ENCODE measurements at places on chromosomes 5 and 9. TPM values are rescaled to one million over a fixed set of nuclear protein-coding genes. Genes with fewer than 3 reads are reported as not detected.

GRCh38 chr9:93585695-93586094 lies 9.3 kb downstream of the PHF2 start:
- DNase-seq, result no peak

Gene FSD1L
- 5.6 TPM for total RNA-seq

DNA sequence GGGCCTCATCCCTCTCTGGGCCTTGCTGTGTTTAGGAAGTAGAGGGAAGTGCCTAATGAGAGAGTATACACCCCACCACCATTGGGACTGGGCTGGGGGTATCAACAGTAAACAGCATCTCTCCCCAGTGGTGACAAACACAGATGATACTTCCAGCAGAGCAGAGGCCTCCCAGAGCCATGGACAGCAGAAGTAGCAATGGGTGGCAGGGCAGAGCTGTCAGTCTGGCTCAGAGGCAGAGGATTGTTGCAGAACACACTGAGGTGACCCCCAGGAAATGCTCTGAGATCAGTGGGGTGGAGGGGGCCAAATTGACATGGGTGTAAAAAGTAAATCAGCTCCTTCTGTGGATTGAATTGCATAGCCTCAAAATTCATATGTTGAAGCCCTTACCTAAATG lies 12.1 kb upstream of the P4HA2 start:
- no peak for DNase-seq

- DNase-seq, result no peak
These were observed 136.7 kb downstream of the MPDZ start for GRCh38 chr9:13142776-13143175.

GRCh38 chr9:115209601-115210306 lies 91.8 kb upstream of the TNC start:
- DNase-seq, result no peak

GRCh38 chr5:135233477-135233876 lies 165.6 kb downstream of the MACROH2A1 start:
- DNase-seq, result no peak

DNA sequence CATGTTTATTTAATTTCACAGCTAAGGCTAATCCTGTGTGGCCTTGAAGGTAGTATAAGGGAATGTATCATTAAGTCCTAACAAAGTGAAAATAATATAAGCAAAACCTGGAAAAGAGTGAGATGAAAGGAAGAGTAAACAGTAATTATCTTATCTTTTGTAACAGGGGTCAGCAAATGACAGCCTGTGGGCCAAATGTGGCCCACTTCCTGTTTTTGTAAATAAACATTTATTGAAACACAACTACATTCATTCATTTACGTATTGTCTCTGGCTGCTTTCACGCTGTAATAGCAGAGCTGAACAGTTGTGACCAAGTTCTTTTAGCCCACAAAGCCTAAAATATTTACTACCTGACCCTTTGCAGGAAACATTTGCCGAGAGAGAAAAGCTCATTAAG lies 78.4 kb upstream of the HTR4 start:
- no peak for DNase-seq

- no peak for DNase-seq
These were observed 15.0 kb upstream of the RPS14 start for GRCh38 chr5:150464554-150465012.

DNA sequence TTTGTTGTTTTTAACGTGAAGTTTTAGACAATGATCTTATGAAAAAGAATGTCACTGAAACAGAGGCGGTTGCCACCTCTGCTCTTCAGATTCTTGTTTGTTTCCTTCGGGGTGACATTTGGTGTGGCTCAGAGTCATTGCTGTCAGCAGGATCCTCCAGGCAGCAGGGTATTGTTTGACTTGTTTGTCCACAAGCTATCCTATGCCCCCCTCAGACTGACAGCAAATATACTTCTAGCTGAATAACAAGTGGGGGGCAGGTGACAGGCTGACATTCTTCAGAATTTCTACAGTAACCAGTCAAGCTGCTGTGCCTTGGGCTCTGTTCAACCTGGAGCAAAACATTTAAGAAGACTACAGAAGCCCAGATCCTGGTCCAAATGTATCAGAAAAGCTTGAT lies 383.3 kb downstream of the YTHDC2 start:
- no peak for DNase-seq

Gene CTSV
- total RNA-seq, result 0.32 TPM

Gene SLC25A51
- total RNA-seq, result 103 TPM

GRCh38 chr9:20041697-20042081 lies 252.9 kb upstream of the SLC24A2 start:
- DNase-seq, result no peak

Gene FIBCD1
- total RNA-seq, result 4.3 TPM

- peak; percentile 62 for DNase-seq
These were observed 57.4 kb upstream of the PRSS3 start for GRCh38 chr9:33737811-33738606.

DNA sequence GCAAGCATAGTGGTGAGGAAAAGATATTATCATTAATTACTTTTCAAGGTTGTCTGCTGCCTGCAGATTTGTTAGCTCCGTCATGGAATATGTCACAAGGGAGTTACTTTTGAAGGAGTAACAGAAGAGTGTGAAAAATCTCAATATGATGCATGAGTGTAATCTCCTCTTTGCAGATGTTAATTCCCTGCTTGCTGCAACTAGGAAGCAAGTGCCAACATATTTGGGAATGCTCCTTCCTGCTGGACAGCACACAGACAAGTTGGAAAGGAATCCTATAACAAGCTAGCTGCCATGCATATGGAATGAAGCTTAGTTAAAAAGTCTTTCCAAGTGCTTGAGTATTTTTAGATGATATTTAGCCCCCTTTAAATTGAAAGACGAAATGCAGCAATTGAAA lies 2023.6 kb upstream of the CDH6 start:
- DNase-seq, result no peak

- no peak for DNase-seq
These were observed 94.3 kb downstream of the STRBP start for GRCh38 chr9:123174079-123174478.

Gene MSX2
- total RNA-seq, result 0.32 TPM

- no peak for DNase-seq
These were observed 75.2 kb upstream of the COX7C start for GRCh38 chr5:86542532-86542931.

- peak; percentile 57 for DNase-seq
These were observed 24.7 kb downstream of the KLF9 start for GRCh38 chr9:70389621-70390266.

DNA sequence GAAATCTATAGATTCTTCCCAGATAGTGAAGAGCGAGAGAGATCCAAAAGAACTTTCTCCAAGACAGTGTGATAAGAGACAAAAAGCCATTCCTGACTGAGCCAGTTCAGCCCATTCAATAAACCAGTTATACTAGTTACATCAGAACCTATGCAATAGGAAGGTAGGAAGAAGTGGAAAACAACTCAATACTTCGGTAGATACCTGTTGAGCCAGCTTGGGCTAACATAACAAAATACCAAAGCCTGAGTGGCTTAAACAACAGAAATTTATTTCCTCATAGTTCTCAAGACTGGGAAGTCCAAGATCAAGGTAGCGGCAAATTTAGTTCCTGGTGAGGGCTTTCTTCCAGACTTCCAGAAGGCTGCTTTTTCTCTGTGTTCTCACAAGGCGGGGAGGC lies 214.5 kb upstream of the GRAMD2B start:
- DNase-seq, result no peak

GRCh38 chr5:17912794-17913193 lies 278.5 kb downstream of the TAF11L14 start:
- no peak for DNase-seq

DNA sequence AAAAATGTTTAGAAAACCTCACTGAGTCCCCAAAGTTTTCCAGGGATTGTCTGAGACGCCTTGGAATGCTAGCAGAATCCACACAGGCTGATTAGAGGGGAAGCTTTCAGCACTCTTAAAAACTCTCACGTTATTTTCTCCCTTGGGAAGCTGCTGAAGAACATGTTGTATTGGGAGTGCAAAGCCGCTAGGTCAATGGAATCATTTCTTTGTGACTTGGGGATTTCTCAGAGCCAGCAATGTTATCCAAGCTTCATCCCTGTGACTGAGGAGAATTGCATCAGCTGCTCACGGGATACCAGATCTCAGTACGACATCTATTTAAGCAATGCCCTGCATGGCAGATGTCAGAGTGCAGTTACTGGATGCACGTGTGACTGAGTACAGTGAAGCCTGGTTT lies 426.4 kb upstream of the MPDZ start:
- DNase-seq, result peak; percentile 74

- no peak for DNase-seq
These were observed 37.4 kb downstream of the UBE2QL1 start for GRCh38 chr5:6486074-6486473.

DNA sequence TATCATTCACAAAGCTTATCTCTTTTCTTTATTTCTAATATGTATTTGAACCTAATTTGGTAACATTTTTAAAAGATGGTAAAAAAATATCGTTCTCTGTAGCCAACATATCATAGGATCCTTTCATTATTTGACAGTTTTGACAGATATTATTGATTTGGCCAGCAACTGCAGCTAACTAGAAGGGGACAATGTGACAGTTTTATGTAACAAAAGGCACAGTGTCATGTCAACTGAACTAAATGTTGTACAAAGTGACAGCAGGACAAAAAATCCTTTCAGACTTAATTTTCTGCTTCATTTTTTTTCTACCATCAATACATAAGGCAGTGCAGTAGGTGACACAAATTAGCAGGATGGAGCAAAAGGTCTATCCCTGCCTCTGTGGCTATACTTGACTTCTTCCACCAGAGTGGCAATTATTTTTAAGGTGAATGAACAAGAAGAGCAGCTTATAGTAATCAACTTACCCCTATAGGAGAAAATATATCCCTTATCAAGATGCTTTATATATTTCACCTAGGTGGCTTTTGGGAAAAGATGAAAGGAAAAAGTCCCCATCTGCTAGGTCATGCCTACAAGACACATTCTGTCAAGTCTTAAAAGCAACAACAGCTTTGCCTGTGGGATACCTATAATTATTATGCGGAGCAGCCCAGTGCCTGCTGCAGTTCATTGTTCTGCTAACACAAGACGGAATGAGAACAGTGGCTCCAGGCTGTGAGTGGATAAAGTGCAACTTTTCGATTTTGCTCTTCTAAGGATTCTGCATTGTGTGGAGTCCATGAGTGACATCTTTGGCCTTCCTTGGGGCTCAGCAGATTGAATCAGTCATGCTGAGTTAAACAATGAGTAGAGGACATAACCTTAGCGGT lies 694.9 kb downstream of the ISL1 start:
- DNase-seq, result no peak

GRCh38 chr9:115992834-115993233 lies 160.8 kb upstream of the PAPPA start:
- DNase-seq, result no peak

GRCh38 chr9:130616451-130616850 lies 37.1 kb downstream of the FUBP3 start:
- no peak for DNase-seq

DNA sequence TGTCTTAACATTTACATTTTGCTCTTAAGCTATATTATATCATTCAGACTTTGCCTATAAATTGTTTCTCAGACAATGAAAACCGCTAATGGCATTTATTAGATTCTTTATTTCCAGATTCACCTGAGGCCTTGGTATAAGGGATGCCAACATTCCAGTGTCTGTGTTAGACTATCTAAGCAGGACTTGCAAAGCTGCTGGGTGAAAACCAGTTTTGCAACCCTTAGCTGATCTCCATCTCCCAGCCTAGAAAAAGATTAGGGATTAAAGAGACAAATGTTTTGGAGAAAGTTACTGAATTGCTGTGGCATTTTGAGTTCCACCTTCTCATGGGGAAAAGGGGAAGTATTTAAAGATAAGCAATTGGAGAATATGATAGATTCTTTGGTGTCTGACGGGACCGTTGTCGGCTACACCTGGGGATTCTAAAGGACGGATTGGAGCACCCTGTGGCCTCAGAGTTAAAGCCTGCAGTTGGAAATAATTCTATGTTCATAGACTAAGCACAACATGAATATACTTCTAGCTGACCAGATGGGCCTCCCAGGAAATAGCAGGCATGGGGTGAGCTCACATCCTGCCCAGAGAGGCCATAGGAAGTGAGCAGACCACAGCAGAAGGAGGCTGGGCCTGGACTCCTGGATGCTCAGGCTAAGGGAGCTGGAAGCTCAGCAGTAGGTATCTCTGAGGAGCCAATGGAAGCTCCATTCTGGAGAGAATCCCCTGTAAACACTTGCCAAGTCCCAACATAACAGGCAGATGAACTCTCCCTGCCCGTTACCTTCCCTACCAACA lies 21.8 kb downstream of the ENTREP1 start:
- no peak for DNase-seq

DNA sequence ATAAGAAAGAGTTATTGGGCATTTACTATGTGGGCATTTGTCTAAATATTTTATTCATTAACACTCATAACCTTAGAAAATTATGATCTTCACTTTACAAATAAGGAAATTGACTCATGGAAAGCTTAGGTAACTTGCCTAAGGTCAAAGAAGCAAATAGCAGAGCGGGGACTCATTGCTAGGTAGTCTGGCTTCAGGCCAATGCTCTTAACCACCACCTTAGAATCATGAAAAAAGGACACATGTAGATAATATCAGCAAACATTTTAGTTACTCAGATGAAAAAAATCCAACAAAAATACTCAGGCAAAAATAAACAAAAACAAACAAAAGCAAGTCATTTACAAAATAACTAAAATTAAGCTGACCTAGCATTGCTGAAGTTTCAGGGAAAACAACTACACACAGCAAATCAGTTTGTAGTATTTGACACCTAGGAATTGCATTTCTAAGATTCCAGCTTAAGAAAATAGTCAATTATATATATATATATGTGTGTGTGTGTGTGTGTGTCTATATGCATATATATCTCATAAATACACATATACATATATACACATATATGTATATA lies 166.0 kb downstream of the HMHB1 start:
- DNase-seq, result peak; percentile 28

Gene ADRA1B
- total RNA-seq, result 0.43 TPM

Gene PALM2AKAP2
- 24.5 TPM for total RNA-seq

Gene C5orf58
- total RNA-seq, result not detected

DNA sequence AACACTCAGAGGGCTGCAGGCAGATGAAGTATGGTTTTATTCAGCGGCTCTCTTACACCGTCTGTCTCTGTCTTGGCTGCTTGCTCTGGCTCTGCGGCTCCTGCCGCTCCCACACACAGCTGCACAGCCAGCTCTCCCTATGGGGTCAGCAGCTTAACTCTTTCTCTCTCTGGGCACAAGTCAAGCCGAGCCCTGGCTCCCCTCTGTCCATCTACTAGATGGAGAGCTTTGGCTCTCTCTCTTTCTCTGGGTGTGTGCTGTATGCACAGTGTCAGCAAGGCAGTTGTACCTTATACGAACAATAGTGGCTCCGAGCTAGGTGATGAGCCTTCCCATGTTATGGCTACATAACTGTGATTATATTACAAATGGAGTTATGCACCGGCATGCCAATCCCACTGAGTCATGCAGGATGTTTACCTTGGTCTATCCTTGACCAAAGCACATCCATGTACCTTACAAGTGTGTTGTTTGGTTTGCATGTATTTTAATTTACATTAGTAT lies 19.3 kb upstream of the PPP2CA start:
- DNase-seq, result peak; percentile 78

GRCh38 chr5:134552301-134552700 lies 26.8 kb downstream of the JADE2 start:
- DNase-seq, result peak; percentile 95

Gene AMBP
- not detected for total RNA-seq

DNA sequence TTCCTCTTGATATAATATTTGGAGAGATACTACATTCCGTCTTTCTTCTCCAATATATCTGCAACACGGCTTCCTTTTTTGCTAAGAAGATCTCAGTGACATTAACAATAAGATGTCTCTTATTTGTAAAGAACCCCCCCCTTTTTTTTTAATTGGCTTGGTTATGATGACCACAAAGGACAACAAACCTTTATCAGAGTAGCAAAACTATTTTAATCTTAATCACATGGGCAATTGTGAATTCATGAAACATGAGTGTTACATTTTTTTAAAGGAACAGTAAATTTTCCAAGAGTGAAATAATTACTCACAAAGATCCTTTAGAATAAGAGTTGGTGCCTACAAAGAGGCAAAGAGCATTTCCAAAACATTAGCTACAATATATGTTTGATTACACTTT lies 554.1 kb downstream of the MAT2B start:
- DNase-seq, result no peak

Data from fibroblast of villous mesenchyme (primary cell).